ENCODE measurements at places on chromosomes 5 and 9.

DNA sequence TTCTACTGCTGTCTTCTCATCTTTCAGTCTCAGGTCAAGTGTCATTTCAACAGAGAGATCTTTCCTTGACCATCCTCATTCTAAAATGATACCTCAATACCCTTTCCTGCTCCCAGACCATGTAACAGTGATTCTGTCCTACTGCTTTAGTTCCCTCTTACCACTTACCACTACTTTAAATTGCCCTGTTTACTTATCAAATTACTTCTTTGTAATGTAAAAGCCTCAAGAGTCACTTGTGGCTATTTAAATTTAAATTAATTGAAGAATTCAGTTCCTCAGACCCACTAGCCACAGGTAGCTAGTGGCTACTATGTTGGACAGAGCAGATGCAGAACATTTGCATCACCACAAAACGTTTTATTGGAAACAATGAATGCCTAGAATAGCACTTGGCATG is 217.3 kb downstream of the ADAMTS6 start:
- DNase-seq, result no peak

GRCh38 chr5:90809311-90810056 is 250.9 kb downstream of the ADGRV1 start:
- no peak for DNase-seq

GRCh38 chr5:168844922-168845296 is 265.7 kb upstream of the PANK3 start:
- DNase-seq, result no peak

DNA sequence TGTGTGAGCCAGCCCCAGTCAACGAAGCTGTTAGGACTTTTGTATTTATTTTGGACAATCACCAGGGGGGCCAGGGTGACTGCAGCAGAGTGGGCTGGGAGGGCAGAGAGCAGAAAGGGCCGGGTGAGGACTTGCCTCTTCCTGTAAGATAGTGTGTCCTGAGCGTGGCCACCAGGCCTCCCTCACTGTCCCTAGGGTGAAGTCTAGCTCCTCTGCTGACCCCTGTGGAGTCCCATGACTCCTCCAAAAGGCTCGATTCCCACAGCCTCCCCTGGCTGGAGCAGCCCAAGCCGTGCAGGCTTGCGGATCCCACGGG is 147.8 kb downstream of the RXRA start:
- no peak for DNase-seq

DNA sequence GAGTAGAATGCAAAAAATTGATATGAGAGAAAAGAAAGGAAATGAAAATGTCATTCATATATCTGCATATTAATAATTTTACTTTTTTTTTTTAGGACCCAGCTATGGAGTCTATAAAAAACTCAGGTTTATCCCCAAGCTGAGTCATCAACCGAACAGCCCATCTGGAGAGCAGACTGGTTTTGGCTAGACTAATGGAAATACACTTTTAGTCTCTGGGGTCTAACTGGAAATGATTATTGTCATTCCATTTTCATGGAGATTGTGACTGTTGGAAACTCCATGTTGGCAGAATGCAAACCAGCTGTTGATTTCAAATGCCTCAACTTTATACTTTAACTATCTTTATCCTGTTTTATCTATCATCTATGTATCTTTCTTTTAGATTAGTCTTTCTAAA is 28.7 kb downstream of the ANXA1 start:
- no peak for DNase-seq

All from stimulated activated CD8-positive, alpha-beta memory T cell treated with anti-CD3 and anti-CD28 coated beads, Interleukin-15, amount 100 ng/mL, for 4 hours (primary cell).